ENCODE measurements at places on chromosomes 5 and 9.
A peak's percentile ranks its signal among the peaks of the same experiment; 100 is the strongest.

GRCh38 chr5:160213537-160213936 lies 15.8 kb upstream of the FABP6 start:
- no peak for DNase-seq

GRCh38 chr5:98102936-98103335 lies 670.5 kb upstream of the RGMB start:
- DNase-seq = no peak

GRCh38 chr5:37370550-37370863 lies 399 bp downstream of the NUP155 start:
- DNase-seq = no peak

DNA sequence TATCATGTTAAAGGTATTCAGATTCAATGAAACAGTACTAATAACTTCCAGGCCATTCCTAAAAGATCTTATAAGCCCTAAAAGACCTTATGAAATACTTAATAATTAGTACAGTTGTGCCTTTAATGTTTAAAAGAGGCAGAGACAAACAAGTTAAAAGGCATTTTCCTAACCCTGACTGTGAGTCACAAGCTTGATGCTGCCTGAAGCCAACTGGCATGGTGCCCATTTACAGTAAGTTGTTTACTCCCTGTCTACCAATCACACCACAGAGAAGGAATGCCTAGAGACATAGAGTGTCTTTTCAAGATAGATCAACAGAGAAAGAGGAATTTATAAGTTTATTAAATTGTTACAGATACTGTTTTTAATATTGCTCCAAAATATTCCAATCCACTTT lies 47.8 kb downstream of the NR3C1 start:
- peak; percentile 1 for DNase-seq

DNA sequence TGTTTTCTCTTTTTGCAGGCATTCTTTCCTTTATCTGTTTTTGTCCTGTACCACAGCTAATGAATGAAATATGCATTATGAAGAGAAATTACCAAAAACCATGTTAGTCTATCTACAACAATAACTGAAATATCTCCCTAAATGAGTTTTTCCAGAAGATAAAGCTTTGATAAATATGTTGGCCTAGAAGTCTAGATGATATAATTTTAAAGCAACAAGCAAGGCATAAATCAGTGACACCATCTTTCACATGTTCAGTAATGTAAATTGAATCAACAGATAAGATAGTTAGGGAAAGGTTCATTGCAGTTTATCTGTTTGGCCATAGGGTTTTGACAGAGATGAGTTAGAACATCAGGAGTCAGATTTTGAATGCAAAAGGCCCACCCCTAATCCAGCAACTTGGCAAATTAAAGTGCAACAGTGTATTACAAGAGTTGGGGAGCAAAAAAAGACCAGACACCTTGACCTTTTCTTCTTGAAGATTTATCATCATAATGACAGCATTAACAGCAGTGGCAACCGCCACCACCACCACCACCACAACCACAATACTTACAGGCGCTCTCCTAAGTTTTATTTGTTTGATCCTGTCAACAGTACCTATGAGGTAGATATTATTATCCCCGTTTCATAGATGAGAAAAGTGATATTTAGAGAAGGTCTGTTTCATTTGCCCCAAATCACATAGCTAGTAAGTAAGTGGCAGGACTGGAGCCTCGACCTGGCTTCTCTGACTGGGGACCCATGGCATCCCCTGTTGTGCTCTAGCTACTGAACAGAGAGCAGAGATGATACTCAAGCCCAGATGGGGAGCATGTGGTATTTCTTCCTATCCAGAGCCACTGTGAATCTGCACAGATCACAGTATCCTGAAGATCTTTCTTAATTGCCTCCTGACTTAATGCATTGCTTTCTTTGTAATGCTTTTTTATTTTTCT lies 122.8 kb upstream of the DHFR start:
- no peak for DNase-seq

GRCh38 chr9:104784098-104784497 lies 20.2 kb downstream of the NIPSNAP3B start:
- DNase-seq = no peak

GRCh38 chr9:88280816-88281382 lies 107.3 kb upstream of the SPIN1 start:
- DNase-seq = no peak

DNA sequence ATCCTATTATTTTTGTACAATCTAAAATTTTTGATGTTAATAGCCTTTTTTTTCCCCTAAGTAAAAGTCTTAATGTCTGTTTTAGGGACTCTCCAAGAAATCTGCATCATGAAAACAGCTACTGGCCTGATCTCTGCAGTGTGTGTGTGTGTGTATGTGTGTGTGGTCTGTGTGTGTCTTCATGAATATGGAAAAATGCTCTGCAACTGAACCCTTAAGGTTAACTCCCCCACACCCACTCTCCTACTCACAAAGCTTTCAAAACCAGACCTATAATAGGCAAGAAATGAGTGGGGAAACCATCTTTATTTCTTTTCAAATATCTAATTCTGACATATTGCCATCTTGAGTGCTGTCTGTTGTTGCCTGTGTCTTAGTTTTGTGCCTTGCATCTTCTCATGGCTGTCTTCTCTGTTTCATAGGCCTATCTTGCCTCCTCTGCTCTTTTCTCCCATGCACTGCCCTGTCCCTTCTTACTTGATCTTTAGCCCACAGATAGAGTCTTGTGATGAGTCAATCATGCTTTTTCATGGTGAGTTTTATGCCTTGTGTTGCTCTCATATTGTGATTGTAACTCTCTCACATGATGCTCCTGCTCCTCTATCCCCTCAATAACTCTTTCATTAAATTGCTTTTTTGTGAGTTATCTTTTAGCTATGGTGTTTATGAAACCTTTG lies 68.3 kb downstream of the CHSY3 start:
- no peak for DNase-seq

- DNase-seq = no peak
Observed at GRCh38 chr5:24232041-24232440, 412.7 kb downstream of the CDH10 start.

DNA sequence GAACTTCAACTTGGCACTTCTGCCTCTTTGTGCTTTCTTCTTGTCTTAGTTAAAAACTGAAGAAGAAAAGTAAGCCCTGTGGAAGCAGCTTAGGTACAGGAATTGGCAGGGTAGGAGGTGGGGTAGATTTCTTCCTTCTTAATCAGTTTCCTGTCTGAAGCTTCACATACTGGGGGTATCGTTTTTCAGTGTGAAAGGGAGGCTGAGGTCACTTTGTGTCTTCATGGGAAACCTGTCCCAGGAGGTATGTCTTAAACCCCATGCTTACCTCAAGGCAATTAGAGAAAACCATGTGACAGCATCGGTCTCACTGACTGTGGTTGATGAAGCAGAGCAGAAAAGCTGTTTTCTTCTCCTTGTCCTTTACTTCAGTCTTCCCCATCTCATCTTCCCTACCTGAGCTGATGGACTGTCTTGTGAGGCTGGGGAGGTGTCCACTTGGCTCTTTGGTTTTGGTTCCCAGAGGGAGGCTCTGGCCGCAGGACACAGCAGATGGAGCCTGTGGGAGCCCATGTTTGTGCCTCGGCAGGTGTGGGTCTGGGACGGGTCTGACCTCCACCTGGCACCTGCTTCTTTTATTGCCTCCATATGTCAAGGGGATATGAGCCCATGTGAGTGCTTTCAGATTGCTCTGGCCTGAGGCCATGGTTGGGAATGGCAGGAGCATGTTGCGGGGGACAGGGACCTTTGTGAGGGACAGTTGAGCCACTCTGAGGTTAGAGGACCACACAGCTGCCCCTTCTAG lies 47.0 kb downstream of the SH3GL2 start:
- DNase-seq = no peak

- peak; percentile 49 for DNase-seq
Observed at GRCh38 chr5:69492391-69492922, at the start of gene OCLN. Gene OCLN, plus strand, starts transcription at chr5:69492790. Its CDS starts 11,455 bp downstream, at chr5:69504245.

- DNase-seq = no peak
Observed at GRCh38 chr5:112210430-112211005, 208.6 kb downstream of the EPB41L4A start.

- DNase-seq = no peak
Observed at GRCh38 chr5:74122175-74122574, 496.2 kb downstream of the ARHGEF28 start.

- no peak for DNase-seq
Observed at GRCh38 chr9:16386007-16386826, 484.3 kb downstream of the BNC2 start.

DNA sequence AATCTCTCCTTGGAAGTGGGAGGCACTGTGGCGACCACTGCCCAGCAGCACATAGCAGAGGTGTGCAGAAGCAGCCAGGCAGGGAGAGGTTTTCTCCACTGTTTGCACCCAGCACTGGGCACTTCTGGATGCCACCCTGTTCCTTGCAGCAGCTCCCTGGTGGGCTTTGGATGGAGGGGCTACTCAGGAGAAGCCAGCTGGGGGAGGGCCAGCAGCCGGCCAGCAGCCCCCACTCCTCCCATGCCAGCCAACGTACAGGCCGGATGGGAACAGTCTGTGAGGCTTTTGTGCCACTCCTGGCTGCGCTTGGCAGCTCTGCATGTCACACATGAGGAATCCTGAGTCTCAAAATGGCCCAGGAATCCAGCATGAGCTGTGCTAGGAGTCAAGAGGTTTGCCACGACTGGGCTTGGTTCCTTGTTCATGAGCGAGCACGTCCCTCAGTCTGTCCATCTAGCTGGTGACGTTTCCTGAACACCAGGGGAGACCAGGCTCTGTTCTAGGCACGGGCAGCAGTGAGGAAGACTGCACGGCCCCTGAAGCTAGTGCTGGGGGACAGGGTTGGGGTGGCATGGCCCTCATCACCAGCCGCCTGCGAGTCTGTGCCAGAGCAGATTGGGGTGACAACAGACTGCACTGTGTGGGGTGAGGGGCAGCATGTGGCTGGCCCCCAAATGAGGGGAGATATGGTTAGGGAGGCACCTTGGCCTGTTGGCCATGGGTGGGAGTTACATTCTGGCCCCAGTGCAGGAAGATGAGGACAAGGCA lies 10.1 kb downstream of the PHF2 start:
- DNase-seq = no peak

- no peak for DNase-seq
Observed at GRCh38 chr9:114616684-114617520, 5.8 kb downstream of the TMEM268 start.

GRCh38 chr9:135879619-135880018 lies 27.7 kb downstream of the CAMSAP1 start:
- DNase-seq = no peak

GRCh38 chr9:108854641-108855528 lies 901 bp downstream of the ACTL7B start:
- DNase-seq = no peak

DNA sequence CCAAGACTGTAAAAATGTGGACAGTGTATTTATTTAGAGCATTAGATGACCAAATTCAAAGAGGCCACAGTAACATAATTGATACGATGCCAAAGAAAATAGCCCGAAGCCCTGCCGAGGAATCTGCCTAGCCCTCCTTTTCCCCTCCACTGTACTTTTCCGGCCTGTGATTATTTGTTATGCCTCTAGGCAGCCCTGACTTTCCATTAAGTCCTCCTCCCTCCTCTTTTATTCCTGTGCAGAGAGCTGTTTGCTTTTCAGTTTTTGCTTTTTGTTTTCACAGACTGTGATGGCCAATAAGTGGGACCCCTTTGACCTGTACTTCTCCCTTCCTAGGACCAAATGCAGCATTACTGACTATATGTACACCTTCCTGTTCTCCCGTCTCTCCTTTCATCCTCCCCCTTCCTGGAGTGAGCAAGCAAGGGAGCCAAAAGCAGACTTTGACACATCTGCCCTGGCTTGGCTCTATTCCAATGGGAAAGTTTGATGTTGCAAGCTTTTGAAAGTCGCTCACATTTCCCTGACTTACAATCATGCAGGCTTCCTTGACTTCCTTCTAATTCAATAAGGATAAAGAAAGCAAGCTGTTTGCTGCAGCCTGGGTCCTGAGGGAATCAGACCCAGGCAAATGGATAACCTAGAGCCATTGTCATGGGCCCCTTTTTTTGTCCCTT lies 76.1 kb downstream of the NREP start:
- peak; percentile 9 for DNase-seq

DNA sequence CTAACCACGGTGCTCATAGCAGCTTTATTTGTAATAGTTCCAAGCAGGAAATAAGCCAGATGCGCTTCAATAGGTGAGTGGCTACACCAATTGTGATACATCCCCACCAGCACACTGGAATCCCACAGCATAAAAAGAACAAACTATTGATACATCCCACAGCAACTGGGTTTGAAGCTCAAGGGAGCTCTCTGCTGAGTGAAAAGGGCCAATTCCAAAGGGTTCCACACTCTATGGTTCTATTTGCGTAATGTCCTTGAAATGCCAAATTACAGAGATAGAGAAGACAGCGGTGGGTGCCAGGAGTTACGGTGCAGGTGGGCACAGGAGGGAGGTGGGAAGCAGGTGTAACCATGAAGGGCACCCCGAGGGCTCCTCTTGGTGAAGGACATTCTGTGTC lies 155.3 kb upstream of the PPP1R26 start:
- DNase-seq = no peak

DNA sequence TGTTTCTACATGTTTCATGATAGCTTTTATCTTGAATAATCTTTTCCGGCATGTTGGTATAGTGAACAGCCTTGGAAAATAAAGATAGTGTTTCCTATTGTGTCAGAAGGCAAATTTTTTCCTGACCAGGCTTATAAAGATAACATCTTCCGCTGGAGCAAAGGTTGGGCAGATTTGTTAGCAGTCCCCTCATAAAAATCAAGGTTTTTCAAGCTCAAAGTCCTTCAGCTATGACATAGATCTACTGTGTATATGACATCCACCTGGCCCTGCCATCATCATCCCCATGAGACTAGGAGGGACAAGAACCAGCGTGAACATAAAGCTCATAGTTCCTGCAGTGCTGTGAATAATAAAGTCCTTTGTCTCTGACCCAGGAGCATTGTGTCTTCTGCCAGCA lies 30.4 kb upstream of the OTULINL start:
- DNase-seq = no peak

- DNase-seq = no peak
Observed at GRCh38 chr9:81517954-81518353, 171.4 kb downstream of the TLE1 start.

DNA sequence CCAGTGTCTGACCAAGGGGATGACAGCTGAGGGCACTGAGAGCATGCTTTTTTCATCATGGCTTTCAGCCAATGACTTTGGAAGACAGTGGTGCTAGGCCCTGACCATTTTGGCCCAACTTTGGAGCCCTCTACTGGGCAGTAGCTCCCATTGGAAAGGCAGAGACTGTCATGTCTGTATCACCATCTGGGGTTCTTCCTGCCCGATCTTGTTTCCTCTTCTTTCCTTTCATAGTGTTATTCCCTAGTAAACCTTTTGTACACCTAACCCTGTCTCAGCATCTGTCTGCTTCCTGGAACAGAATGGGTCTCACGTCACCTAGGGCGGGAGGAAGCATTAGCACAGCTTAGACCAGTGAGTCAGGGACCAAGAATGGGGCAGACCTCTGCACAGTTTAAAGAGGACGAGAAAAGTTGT lies 97.4 kb upstream of the MAST4 start:
- no peak for DNase-seq

- no peak for DNase-seq
Observed at GRCh38 chr9:7239708-7240107, 481.9 kb downstream of the KDM4C start.

DNA sequence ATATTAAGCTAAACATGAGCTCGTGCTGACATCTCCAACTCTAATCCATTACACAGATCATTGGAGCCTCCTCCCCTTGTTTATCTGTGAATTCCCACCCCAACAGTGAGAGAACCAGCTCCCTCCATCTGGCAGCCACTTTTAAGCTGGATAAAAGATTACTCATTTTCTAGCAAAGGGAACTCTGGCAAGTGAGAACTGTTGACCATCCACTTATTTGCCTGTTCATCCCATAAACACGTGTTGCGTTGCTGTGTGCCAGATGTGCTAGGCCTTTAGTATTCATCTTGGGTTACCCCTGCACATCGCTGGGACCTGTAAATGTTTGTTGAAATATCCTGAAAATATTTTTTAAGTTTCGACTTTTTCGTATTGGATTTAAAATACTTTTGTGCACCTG lies 2.4 kb upstream of the TOR1A start:
- DNase-seq = no peak
